ENCODE measurements at places on chromosomes 13 and 19.

- DNase-seq: no peak
Measured at GRCh38 chr19:5155586-5156210, 184.9 kb downstream of the PTPRS start.

- no peak for DNase-seq
Measured at GRCh38 chr19:16749326-16749725, 29.7 kb downstream of the NWD1 start.

- no peak for DNase-seq
Measured at GRCh38 chr13:20512042-20512683, 13.5 kb downstream of the CRYL1 start.

DNA sequence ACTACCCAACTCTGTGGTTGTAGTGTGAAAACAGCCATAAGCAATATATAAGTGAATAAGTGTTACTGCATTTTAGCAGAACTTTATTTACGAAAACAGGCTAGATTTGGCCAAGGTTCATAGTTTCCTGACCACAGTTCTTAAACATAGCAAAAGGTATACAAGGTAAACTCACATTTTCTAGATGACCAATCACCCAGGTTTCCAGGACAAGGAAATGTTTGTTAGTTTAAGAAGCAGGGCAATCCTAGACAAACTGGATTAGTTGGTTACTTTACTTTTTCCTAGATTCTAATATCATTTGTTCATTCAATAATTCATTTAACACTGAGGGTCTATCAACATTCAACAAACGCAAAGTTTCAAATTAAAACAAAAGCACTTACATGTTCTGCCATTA lies 201.7 kb downstream of the SPRY2 start:
- DNase-seq: no peak

- no peak for DNase-seq
Measured at GRCh38 chr19:11025445-11025844, 63.8 kb upstream of the LDLR start.

All from AG08395 (cell line).